ENCODE measurements at places on chromosomes 12 and 14.
A peak's percentile ranks its signal among the peaks of the same experiment; 100 is the strongest.

- no peak for DNase-seq
Measured at GRCh38 chr14:59215322-59215721, 26.9 kb downstream of the DAAM1 start.

- DNase-seq: no peak
Measured at GRCh38 chr12:107165581-107165980, 72.2 kb upstream of the CRY1 start.

GRCh38 chr14:104370256-104370870 lies 209.2 kb upstream of the C14orf180 start:
- DNase-seq: no peak

DNA sequence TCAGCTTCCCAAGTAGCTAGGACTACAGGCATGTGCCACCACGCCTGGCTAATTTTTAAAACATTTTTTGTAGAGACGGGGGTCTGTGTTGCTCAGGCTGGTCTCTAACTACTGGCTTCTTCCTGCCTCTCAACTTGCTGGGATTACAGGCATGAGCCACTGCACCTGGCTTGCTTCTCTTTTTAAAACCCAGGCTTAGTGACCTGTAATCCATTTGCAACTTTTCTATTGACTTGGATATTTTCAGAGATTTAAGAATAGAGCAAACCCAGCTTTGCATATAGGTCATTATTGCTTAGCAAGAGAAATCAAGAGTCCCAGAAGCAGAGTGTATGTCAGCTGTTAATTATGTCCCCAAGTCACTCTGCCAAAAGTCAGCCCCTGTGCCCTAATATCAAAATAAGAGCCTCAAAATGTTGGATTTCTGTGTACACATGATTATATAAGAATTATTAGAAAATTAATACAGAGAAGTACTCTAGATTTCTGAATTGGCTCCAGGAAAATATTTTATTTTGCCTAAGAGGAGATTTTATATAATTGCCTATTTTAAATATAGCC lies 24.9 kb downstream of the TCP11L2 start:
- DNase-seq: no peak

DNA sequence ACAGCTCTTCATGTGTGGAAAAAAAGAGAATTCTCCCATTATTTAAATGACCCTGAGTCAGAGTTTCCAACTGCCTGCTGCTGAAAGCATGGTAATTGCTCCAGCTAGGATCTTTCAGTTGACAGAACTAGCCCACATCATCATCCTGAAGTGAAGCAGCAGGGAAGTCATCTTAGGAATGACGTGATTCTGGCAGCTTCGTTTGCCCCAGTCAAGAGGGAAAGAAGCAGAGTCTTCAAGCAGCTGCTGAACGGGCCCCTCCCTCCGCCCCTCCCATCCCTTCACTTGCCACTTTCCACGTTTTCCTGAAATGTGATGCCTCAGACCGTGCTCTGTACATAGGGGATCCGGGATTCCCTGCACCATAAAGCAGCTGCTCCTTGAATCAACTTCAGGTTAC lies 455.0 kb upstream of the TMEM132C start:
- no peak for DNase-seq

- no peak for DNase-seq
Measured at GRCh38 chr12:13373803-13374202, 177.3 kb downstream of the EMP1 start.

DNA sequence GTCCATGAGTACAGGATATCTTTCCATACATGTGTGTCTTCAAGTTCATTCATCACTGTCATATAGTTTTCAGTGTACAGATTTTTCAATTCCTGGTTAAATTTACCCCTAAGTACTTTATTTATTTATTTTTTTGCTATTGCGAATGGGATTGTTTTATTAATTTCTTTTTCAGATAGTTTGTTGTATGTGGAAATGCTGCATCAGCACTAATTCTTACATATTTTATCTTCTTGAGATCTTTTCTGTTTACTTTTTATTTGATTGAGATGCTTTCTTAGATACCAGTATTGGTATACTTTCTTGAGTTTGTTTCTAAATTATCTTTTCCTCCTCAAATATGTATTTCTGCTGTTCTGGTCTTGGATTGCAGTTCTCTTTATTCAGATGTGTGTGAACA lies 148.9 kb downstream of the RGS6 start:
- DNase-seq: no peak

GRCh38 chr12:71303199-71303598 lies 136.4 kb upstream of the LGR5 start:
- no peak for DNase-seq

- DNase-seq: no peak
Measured at GRCh38 chr14:51463461-51463860, 188.2 kb upstream of the FRMD6 start.

- no peak for DNase-seq
Measured at GRCh38 chr12:24911271-24911791, 37.6 kb downstream of the BCAT1 start.

DNA sequence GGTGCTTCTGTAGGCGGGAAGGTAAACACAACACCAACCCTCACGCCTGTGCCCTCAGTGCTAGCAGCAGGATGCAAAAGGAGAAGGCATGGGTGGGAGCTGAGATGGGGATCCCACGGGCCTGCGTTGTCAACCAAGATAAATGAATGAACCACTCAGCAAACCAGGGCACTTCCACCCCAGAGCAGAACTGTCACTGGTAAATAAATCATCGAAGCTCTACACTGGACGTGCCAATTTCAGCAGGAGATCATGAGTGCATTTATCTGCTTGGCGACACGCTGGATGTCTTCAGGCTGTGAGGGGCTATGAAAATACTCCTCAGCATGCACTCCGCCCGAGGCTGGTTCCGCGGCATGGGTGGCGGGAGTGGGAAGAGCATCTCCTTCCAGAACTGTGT lies 33.2 kb downstream of the HSPB8 start:
- no peak for DNase-seq

- DNase-seq: no peak
Measured at GRCh38 chr12:82708061-82708879, 21.6 kb downstream of the TMTC2 start.

GRCh38 chr14:73502017-73502619 lies 11.4 kb downstream of the RIOX1 start:
- no peak for DNase-seq

DNA sequence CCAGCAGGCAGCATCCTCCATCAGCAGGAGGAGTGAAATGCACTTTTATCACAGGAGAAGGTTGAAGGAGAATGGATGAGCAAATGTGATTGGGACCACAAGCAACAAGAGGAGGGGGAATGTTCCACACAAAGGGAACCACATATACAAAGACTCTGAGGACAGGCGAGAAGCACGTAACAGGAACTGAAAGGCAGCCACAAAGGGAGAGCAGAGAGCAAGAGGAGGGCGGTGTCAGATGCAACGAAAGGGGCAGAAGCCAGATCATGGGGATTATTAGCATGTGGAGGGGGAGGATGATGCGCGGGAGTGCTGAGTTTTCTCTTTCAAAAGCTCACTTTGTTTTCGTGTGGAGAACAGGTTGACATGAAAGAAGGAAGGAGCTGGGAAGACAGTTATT lies 241.1 kb downstream of the SPTSSA start:
- peak; percentile 9 for DNase-seq

DNA sequence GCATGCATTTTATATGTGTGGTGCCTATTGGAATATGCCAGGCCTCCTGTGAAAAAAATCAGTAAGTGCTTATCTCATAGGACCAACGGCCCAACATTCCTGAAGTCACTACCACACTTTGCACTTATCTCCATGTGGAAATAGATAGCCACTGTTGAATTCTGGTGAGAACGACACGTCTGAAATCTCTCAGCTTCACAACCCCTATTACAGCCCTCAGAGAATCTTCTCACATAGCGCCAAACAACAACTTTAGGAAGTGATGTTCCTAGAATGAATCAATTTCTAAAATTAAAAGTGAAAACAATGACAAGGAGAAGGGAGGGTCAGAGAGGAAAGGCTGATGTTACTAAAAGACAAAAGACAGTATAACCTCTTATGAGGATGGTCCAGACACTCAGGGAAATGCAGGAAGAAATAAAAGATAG lies 270.8 kb upstream of the BTG1 start:
- DNase-seq: no peak

DNA sequence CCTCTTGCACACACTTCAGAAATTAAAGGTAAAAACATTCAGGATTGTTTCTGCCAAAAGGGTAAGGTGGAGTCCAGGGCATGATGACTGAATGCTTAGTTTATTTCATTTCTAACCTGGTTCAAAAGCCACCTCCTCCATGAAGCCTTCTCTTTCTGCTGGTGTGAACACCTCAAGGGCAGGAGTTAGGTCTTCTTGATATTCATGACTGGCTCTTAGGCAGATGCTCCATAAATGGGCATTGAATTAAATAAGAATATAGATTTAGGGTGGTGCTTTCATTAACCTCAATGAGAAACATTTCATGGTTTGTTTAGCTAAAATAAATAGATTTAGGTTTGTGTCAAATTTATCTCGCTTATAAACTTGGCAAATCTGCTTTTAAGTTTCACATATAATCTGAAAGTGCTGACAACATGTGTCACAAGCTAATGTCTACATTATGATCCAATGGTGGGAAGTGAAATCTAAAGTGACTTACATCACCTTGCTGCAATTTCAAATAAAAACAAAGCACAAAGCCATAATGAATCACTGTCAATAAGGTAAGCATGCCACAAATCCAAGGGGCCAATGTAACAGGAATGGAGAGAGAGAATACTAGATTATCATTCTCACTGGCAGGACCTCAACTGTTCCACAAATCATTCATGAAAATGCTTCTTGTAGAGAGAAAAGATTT lies 72.7 kb upstream of the GRIP1 start:
- no peak for DNase-seq

DNA sequence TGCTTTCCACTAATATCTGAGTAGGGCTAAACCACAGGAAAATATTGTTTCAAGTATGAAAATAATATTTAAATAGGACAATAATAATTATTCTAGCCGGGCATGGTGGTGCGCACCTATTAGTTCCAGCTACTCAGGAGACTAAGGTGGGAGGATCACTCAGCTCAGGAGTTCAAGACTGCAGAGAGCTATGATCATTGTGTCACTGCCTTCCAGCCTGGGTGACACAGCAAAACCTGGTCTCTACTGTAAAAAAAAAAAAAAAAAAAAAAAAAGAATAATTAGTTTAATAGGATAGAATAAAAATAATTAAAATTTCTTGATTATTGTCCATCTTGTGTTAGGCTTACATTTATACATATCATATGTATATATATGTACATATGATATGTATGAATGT lies 38.5 kb upstream of the BAZ1A start:
- no peak for DNase-seq

GRCh38 chr12:72570601-72571000 lies 298.4 kb downstream of the TRHDE start:
- DNase-seq: no peak

GRCh38 chr14:24972844-24973243 lies 77.1 kb downstream of the STXBP6 start:
- no peak for DNase-seq

GRCh38 chr14:36521598-36522345 lies 1.7 kb upstream of the NKX2-1 start:
- no peak for DNase-seq

DNA sequence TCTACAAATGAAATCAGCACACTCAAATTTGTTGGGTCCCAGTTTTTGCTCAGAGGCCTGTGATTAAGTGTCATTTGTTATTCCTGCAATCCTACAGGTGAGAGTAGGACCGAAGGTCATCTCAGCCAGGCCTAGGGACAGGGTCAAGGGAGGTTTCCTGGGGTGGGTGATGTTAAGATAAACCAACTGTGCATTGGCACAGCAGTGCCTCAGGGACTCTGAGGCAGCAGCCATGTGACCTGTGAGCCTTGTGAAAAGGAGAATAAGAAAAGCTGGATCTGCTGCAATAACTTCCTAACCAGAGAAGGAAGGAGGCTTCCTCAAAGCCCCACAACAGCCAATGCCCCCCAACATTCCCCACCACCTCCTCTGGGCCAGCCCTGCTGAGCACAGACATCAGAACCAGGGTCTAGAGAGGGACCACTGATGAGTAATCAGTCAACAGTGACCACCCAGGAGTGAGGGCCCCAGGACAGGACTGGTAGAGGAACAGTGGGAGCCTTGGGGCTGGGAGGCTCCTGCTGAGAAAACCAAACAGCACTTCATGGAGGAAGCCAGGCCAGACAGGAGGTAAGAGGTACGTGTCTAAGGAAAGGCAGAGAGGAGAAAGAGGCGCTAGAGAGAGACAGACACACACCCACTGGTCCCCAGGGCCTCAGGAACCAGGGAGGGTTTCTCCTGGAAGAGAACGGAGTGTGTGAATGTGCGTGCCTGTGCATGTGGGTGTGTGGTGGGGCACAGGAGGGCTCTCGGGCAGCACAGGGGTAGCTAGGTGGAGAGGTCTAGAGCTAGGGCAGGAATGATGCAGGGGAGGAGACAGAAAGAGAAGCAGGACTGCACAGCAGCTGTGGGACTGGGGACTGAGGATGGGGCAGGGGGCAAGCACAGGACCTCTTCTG lies 82.4 kb downstream of the ITPK1 start:
- DNase-seq: no peak

DNA sequence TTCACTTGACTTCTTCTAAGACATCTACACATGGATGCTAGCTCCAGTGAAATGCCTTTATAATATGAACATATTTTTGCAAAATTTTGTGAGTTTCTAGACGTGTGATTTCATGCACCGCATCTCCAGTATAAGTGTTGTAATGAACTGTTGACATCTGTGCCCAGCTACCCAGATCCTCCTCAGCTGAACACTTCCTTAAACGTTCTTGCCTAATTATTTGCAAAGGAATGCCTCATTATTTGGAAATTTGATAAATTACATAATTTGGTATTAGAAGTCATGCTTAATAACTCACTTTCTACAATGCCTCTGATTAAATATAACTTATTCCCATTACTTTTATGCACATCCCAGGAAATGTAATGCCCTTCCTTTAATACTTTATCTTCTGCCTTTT lies 14.0 kb downstream of the OR11G2 start:
- no peak for DNase-seq

GRCh38 chr12:119385659-119386058 lies 51.1 kb downstream of the CCDC60 start:
- DNase-seq: no peak

GRCh38 chr12:89084751-89085150 lies 267.6 kb downstream of the DUSP6 start:
- no peak for DNase-seq

DNA sequence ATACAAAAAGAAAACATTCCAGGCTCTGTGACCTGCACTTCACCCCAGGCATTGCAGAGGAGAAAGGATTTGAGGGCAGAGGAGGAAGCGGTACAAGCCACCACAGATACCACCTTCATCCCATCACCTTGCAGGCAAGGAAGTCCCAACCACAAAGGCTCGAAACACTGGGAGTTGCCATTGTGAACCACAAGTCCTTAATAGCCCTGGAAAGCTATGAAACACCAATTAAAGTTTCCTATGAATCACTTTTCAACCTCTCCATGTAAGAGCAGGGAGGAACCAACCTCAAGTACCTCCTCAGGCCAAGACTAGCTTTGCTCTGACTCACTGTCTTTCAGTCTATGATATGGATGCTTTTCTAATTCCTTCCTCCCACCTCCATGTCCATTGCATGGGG lies 27.0 kb downstream of the MAP3K9 start:
- peak; percentile 1 for DNase-seq

GRCh38 chr12:25115677-25116076 lies 79.3 kb downstream of the DNAI7 start:
- DNase-seq: no peak

Measured in CD4-positive, alpha-beta T cell treated with Interleukin-17A for 1 hour (primary cell).